ENCODE measurements at places on chromosomes 5 and 9.

GRCh38 chr5:39283231-39283818 lies 64.0 kb upstream of the FYB1 start:
- DNase-seq, result peak; percentile 64

DNA sequence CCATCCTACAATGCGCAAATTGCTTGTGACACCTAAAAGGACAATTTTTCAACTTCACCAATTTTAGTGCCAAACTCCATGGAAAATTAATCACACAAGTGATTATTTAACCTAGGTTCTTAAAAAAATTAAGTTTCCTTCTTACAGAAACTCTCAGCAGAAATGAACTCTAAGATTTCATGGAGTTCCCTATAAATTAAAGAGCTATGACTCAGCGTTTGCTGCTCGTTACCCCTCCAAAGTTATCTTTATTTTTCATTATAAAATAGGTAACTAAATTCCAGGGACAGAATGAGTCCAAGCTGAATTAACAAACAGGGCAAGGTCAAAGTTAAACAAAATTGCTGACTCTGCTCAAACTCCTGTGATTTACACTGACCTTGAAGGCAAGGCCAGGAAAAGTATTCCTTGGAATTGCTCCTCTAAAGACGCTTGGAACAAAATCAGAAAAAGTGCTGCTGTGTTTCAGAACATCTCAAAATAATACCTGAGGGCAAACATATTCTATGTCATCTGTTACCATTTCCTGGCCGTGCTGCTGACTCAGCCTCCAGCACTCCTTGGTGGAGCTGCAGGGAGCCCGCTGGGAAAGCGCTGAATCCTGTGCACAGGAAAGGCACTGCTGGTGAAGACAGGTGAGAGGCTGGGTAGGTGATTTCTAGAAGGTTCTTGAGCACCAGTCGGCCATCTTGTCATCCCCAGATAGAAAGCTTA lies 2.5 kb upstream of the CMBL start:
- no peak for DNase-seq

GRCh38 chr5:140329739-140330481 lies 16.5 kb downstream of the HBEGF start:
- DNase-seq, result no peak

- peak; percentile 95 for DNase-seq
Measured at GRCh38 chr9:114691046-114691955, 9.3 kb upstream of the TEX48 start.

DNA sequence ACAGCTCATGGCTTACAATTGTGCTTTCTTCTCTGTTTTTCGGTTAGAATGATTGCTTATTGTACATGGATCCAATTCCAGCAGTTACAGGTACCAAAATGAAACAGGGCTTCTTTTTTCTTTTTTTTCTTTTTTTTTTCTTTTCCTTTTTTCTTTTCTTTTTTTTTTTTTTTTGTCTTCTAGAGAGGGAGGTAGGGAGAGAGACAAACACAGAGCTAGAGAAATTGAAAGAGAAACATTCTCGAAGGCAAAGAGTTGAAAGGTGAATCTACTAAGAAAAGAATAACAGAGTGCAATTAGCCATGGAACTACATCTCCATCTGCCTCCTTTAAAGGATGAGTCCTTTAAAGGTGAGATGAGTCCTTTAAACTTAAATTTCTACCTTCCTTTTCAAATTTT lies 1.0 kb upstream of the EDIL3 start:
- DNase-seq, result no peak

DNA sequence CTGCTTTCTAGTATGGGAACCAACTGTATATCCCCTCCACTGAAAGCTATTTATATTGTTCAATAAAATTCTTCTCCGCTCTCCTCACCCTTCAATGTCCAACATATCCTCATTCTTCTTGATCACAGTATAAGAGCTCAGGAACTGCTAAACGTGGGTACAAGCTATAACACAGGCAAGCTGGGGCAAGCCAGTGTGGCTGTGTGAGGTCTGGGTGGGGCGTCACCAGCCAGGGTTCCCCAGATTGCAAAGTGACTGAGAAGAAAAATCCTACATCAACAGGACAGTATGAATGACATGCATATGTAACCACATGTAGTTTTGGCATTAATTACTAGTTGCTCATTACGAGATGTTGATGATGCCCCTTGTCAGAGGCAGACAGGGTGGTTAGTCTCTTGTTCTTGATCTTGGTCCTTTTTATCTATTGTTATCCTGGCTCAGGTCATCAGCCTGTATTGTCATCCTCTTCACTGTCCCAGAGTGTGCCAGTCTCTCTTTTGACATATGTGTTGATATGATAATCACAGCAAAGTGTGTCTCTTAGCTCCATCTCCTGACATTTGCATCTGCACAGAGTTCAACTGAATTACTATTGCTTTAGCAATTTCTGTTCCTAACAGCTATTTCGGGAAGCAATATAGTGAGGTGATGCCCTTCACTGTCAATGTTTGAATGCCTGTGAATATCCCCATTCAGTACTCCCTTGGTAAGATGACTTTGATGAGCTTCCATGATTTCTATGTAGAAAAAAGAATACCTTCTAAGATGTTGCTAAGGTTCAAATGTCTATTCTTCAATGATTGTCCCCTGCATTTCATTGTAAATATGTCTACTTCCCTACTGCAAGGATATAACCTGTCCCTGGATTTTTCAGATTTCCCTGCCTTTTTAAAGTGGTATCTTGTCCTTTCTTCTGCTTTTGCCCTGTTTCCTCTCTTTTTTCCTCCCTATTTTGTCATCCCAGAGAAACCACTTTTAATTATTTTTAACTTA lies 140.3 kb downstream of the MAT2B start:
- DNase-seq, result no peak

- DNase-seq, result peak; percentile 80
Measured at GRCh38 chr9:115847216-115847615, 306.4 kb upstream of the PAPPA start.

- DNase-seq, result no peak
Measured at GRCh38 chr5:19608444-19609002, 379.5 kb downstream of the CDH18 start.

GRCh38 chr5:71932131-71932654 lies 175.1 kb upstream of the MAP1B start:
- no peak for DNase-seq

GRCh38 chr9:110650261-110650660 lies 18.3 kb upstream of the MUSK start:
- peak; percentile 96 for DNase-seq

DNA sequence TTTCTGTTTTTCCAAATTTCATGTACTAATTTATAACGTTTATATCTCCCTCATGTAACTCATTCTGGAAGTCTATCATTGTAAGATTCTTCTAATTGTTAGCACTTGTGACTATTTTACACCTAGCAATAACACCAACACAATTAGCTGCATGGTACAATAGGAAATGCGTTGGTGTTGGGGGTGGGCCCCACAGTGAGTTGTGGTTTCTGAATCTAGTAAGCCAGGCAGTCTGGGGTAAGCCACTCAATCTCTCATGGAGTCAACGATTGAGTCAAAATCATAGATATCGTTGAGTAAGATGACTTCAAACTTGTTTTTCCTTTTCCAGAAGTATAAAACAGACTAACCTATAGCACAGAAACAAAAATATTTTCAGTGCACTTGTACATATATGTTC lies 30.0 kb downstream of the IRX1 start:
- no peak for DNase-seq
